ENCODE measurements at places on chromosomes 3 and 15. TPM values are rescaled to one million over a fixed set of nuclear protein-coding genes. Genes with fewer than 3 reads are reported as not detected.

The MEIS2 gene
- 18.9 TPM for total RNA-seq

The TRIM42 gene
- total RNA-seq = not detected

The NUTM1 gene
- total RNA-seq = not detected

The APOD gene
- 2.7 TPM for total RNA-seq

The CFAP92 gene
- total RNA-seq = 0.61 TPM

The UROC1 gene
- not detected for total RNA-seq

The RPS27L gene
- total RNA-seq = 118 TPM

The EIF4E3 gene
- 1.6 TPM for total RNA-seq

The IL17RB gene
- total RNA-seq = not detected

The PRRT3 gene
- total RNA-seq = 1.5 TPM

The TM4SF18 gene
- total RNA-seq = 5.0 TPM

The TGFBR2 gene
- total RNA-seq = 21.6 TPM

The PFN2 gene
- total RNA-seq = 131 TPM

The SEMA5B gene
- total RNA-seq = not detected

The MAGI1 gene
- 15.6 TPM for total RNA-seq

The TMC3 gene
- total RNA-seq = not detected

The VWA5B2 gene
- not detected for total RNA-seq

The GOLGA8T gene
- total RNA-seq = not detected

The FBXW12 gene
- total RNA-seq = not detected

The CYP11A1 gene
- total RNA-seq = 2.0 TPM

The FEZF2 gene
- not detected for total RNA-seq

Measured in A375 (cell line).